Upper lobe of left lung (tissue), 6 donors: ENCODE measurements at places on chromosomes 11 and 22. TPM values are rescaled to one million over a fixed set of nuclear protein-coding genes. Genes with fewer than 3 reads are reported as not detected.

Gene CFAP300
- 15.9 TPM for total RNA-seq

Gene PRR5L
- total RNA-seq = 30.4 TPM

Gene C11orf97
- total RNA-seq = 14.7 TPM

Gene HTR3B
- not detected for total RNA-seq

Gene DDI1
- not detected for total RNA-seq

Gene RAG2
- not detected for total RNA-seq

Gene DRICH1
- 0.89 TPM for total RNA-seq

Gene AMOTL1
- total RNA-seq = 52.4 TPM

Gene LMNTD2
- 8.0 TPM for total RNA-seq

Gene ARHGAP8
- 16.0 TPM for total RNA-seq

Gene SLC17A6
- total RNA-seq = not detected

Gene MUC6
- not detected for total RNA-seq

Gene SERPING1
- 573 TPM for total RNA-seq

Gene LMF2
- 87.0 TPM for total RNA-seq

Gene CD44
- total RNA-seq = 500 TPM

Gene PHOX2A
- total RNA-seq = not detected

Gene POU2AF2
- not detected for total RNA-seq

Gene NCF4
- total RNA-seq = 63.7 TPM

Gene OR6T1
- total RNA-seq = not detected

Gene ZP1
- not detected for total RNA-seq

Gene OR5D16
- total RNA-seq = not detected

Gene WT1
- not detected for total RNA-seq

Gene UBQLNL
- total RNA-seq = 1.9 TPM

Gene RPL27A
- total RNA-seq = 833 TPM

Gene MMP11
- total RNA-seq = not detected

Gene MYEOV
- total RNA-seq = not detected

Gene GRAP2
- total RNA-seq = 3.2 TPM

Gene INCENP
- total RNA-seq = 19.9 TPM

Gene MYO7A
- 6.8 TPM for total RNA-seq

Gene RHOD
- 21.1 TPM for total RNA-seq

Gene NELL1
- 0.26 TPM for total RNA-seq

Gene MOV10L1
- total RNA-seq = 1.8 TPM

Gene FGF19
- total RNA-seq = 0.23 TPM
